ENCODE measurements at places on chromosomes 16 and 17.

- DNase-seq, result no peak
Observed at GRCh38 chr17:66089764-66090163, 102.2 kb downstream of the CEP112 start.

DNA sequence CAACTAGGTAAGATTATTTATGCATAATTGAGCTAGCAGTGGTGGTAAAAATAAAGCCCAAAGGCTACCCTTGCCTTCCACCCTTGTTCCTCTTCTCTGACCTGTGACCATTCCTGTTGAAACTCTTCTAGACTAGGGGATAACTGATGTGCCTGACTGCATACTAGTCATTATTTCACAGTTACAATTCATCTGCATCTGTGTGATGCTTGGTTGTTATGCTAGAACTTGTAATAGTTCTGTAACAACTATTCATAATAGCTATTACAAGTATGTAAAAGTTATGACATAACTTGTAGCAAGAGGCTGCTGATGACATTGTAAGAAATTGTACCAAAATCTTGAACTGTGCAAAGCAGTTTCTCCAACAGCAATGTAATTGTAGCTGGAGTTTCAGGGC, 2.4 kb upstream of the VAC14 start:
- no peak for DNase-seq

DNA sequence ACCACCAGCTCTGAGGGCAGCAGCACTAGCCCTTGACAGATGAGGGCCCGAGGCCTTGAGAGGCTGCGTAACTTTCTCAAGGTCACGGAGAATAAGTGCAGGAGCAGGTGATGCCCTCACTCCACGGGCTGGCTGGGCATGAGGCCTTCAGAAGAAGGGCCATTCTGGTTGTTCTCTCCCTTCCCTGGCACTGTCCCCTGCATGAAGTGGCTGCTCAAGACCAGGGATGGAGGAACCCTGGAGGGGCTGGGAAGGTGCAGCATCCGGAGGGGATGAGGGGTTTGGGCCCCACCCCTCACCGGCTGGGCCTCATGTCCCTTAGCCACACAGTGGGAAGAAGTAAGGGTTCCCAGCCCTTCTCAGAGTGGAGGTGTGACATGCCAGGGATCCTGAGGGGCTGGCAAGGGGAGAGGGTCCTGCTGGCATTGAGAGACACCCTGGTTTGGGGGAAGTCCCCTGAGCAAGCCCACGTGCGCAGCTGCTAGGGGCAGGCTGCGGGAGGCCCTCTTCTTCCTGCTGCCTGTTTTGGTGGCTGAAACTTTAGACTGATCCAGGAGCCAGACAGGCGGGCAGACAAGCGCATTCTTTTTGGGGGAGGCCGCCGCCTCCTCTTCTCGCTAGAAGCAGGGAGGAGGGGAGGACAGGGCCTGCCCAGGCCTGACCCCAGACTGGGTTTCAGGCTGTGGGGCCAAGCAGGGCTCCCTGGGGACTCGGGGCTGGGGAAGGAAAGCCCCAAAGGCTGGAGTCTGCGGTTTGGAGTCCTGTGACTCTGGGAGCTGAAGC, 74.0 kb downstream of the N4BP1 start:
- DNase-seq, result peak; percentile 49

- DNase-seq, result no peak
Observed at GRCh38 chr16:80065541-80065940, 465.0 kb upstream of the MAF start.

Data from smooth muscle cell of the brain vasculature (primary cell).